ENCODE measurements at places on chromosomes 4 and X.

GRCh38 chr4:169334335-169334734, 63.6 kb upstream of the SH3RF1 start:
- no peak for DNase-seq

DNA sequence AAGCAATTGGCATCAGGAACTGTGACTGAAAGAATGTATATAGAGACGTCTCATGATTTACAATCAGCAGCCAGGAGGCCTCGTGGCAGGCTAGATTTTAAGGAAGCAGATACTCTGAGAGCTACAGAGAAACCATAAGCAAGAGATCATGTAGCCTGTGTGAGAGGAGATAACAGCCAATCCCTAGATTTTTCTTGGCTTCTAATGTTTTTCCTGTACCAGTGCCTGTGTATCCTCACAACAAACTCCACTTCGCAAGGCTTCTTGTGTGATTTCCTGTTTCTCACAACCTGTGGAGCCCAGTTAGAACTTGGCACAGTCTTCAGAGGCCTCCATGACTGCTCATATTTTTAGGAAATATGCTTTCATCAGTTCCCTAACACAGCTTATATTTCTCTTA, 147.9 kb downstream of the PTCHD1 start:
- no peak for DNase-seq

GRCh38 chr4:36283912-36284465, 2.6 kb downstream of the DTHD1 start:
- DNase-seq, result no peak

- DNase-seq, result no peak
Measured at GRCh38 chr4:139735381-139736273, 70.0 kb downstream of the MGST2 start.

DNA sequence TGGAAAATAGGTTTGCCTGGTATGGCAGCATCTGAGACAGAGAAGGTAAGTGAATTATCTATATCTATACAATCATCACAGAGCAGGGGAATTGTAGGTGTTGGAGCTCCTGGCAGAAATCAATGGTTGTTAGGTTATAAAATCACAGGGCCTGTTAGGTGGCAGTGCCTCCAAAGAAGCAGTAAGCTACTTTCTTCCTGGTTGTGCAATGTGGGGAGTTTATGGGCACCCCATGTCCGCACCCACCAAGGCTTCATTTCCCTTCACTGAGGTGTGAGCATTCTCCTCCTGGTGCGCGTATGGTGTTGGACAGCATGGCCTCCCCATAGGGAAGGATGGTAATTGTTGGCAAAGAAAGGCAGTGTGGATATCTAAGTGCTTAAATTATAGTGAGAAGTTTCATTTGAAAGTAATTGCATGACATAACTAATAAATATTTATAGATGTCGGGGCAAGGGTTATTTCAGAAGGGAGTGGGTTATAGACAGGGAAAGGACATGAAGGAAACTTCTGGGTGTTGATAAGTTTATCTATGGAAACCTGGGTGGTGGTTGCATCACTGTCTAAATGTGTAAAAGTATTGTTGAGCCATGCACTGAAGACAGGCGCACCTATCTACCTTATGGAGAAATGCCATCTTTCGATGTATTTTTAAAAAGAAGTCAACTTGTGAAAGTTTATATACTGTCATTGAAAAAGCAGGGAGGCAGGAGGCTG, 153.7 kb downstream of the FRAS1 start:
- DNase-seq, result no peak

- DNase-seq, result no peak
Measured at GRCh38 chrX:40792433-40792832, 57.1 kb upstream of the MED14 start.

DNA sequence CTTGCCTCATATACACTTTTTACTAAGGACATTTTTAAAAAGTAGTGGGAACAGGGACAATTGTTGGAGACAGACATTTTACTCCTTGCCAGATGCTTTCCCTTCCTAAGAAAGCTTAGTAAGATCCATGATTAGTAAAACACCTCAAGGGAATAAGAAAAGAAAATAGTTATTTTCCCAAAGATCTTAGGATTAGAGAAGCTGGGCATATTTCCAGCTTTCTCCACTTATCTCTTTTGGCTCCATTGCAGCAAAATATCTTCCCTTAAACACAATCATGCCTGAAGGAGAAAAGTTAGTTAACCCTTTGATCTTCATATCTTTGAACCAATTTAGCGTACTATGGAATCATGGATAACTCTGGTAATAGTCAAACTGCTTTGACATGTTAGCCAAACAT, 257.9 kb downstream of the PCDH18 start:
- DNase-seq, result no peak

- DNase-seq, result no peak
Measured at GRCh38 chr4:150983851-150984250, 31.2 kb downstream of the LRBA start.

- DNase-seq, result no peak
Measured at GRCh38 chr4:35167385-35167784, 1076.9 kb downstream of the ARAP2 start.

GRCh38 chr4:52377563-52377962, 281.5 kb downstream of the USP46 start:
- DNase-seq, result no peak

GRCh38 chr4:82360298-82361177, 13.3 kb downstream of the HNRNPD start:
- DNase-seq, result peak; percentile 21

- DNase-seq, result no peak
Measured at GRCh38 chr4:128871948-128872347, 62.4 kb downstream of the JADE1 start.

- DNase-seq, result no peak
Measured at GRCh38 chr4:13893211-13893610, 265.7 kb upstream of the BOD1L1 start.

GRCh38 chrX:129636175-129636681, 18.5 kb downstream of the APLN start:
- DNase-seq, result no peak

GRCh38 chrX:97050392-97050791, 166.7 kb downstream of the RPA4 start:
- DNase-seq, result no peak

GRCh38 chr4:143489106-143489505, 24.4 kb upstream of the SMARCA5 start:
- no peak for DNase-seq

- DNase-seq, result no peak
Measured at GRCh38 chrX:40273356-40274050, 175.7 kb upstream of the BCOR start.

DNA sequence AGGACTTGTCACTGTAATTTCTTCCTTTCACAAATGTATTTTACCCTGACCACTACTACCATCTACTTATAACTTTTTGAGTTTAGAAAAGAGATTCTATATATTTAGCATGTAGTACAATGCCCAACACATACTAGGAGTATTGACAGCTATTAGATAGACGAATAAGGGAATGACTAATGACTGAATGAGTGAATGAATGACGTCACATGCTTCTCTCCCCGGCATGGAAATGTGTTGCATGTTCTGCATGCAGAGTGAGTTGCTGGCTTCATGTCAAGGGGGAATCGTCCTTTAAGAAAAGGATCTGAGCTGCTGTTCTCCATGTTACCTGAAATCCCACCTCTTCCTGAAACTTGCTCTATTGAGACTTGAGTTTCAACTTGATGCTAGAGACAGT, 87.4 kb upstream of the AMELX start:
- no peak for DNase-seq

GRCh38 chrX:56069299-56069931, 162.7 kb upstream of the KLF8 start:
- no peak for DNase-seq

GRCh38 chrX:154436374-154436982, 476 bp upstream of the GDI1 start:
- DNase-seq, result no peak

DNA sequence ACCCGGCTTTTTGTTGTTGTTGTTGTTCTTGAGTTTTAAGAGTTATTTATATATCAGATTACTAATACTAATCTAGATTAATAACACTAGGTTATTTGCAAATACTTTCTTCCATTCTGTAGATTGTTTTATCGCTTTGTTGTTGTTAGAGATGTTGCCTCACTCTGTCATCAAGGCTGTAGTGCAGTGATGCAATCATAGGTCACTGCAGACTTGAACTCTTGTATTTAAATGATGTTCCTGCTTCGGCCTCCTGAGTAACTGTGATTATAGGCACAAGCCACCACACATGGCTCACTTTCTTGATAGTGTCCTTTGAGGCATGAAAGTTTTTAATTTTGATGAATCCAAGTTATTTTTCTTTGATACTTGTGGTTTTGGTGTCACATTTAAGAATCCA, 129.0 kb downstream of the VSIG4 start:
- no peak for DNase-seq

GRCh38 chr4:186193851-186194250, 2.5 kb downstream of the CYP4V2 start:
- DNase-seq, result no peak

GRCh38 chr4:23033796-23034195, 341.1 kb downstream of the GBA3 start:
- no peak for DNase-seq

- no peak for DNase-seq
Measured at GRCh38 chrX:127578395-127578794, 473.8 kb downstream of the ACTRT1 start.

DNA sequence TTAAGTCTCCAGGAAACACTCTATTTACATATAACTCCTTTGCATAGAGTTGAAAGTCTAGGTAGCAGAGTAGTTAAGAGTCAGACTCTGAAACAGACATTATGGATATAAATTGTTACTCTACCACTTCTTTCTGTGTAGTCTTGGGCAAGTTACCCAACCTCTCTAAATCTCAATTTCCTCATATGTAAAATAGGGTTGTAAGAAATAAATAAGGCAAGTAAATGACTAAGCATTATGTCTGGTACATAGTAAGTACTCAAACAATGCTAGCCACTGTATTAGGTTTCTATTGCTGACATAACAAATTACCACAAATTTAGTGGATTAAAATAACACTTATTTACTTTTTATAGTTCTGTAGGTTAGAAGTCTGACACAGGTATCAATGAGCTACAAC, 394.1 kb downstream of the PRDM5 start:
- no peak for DNase-seq

DNA sequence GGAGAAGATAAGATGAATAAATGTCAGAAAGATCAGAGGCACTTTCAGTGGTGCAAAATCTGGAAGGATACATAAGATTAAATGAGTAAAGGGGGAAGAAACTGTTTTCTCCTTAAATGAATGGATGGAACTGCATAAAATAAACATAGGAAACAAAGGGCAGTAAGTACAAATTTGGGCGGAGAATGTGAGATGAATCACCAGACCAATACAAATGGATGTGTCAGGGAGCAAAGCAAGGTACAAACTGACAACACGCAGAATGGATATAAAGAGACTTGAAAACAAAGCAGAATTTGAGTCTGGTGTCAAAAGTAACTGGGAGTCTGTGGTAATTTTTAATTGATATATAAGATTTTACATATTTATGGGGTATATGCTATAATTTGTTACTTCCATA, 175.3 kb upstream of the PCDH18 start:
- no peak for DNase-seq

GRCh38 chr4:87188932-87189331, 31.5 kb downstream of the KLHL8 start:
- DNase-seq, result no peak

DNA sequence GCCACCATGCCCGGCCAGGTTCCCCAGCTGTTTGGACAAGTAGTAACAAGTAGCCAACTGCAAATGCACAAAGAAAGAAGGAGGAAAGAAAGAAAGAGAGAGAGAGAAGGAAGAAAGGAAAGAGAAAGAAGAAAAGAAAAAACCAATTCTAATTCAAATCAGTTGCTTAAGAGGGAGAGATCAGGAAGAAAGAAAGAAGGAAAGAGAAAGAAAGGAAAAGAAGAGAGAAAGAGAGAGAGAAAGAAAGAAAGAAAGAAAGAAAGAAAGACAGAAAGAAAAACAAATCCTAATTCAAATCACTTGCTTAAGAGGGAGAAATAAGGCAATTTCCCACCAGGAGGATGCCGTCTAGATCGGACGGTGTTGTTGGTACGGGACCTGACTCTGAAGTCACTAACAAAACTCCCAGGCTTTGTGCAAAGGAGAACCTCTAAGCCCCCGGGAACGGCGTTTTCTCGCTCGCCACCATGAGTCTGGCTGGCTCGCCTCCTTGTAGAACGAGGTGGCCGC, 95.5 kb upstream of the PPP2R3B start:
- DNase-seq, result no peak

DNA sequence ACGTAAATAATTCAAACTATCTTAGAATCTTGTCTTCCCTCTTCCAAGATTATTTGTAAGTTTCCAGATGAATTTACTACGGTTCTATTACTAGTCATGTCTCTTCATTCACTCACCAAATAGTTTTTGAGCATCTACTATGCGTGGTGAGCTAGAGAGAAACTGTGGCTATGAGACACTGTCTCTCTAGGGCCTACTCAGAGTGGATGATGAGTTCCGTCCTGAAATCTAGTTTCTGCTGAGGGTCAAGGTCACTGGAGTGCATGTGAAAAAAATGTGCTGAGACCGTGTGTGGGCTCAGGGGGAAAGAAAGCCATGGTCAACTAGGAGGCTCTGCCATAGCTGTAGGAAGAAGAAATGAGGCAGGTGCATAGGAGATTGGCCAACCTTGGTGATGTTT, 320.2 kb upstream of the GATB start:
- DNase-seq, result no peak

- DNase-seq, result no peak
Measured at GRCh38 chr4:182085051-182085480, 158.1 kb upstream of the TENM3 start.

DNA sequence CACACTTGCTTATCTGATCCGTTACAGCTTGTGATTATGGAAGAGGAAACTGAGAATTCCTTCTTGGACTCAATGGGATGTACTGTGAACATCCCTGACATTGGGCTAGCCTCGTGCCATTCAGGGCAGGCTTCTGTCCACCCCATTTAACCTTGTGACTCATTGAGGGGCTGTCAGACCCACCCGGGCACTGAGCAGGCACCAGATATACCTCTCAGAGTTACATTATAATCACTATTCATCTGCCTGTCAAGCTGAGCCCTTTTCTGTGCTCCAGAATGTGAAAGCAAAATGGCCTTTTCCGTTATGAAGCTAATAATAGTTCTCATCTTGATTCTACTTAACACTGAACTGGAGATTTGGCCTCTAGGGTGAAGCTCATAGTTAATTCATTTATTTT, 170.6 kb upstream of the SCML1 start:
- DNase-seq, result no peak

DNA sequence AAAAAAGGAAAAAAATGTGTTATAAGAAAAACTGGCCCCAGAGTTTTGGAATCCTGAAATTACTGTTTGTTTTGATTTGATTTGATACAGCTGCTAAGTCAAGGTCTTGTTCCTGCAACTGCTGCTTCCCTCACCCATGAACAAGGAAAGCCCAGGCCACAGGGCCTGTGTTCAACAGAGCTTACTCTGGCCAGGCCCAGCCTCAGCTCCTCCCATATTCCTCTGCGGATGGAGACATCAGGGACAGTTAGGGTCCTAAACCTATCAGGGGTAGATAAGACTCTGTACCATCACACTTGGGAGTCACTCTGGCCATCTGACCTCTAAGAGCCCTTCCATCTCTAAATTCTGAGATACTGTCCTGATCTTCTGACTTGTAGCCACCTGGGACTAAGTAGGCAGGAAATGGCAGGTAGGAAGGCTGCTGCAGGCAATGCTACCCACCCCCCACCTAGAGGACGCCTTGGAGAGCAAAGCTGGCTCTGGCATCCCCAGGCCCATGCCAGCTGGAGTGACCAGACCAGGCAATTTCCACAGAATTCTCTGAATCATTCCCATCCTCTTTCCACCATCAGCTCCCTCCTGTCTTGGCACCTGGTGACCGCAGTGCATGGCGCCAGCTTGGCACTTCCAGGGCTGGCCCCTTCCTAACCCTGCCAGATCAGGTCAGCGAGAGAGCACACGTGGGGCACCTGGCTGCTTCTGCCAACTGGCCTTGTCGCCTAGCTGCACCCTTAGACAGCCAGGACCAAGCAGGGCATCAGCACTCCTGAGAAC, 58.0 kb upstream of the TMEM33 start:
- DNase-seq, result no peak
